Vagina (tissue), 2 donors: ENCODE measurements at places on chromosomes 6 and 20.

DNA sequence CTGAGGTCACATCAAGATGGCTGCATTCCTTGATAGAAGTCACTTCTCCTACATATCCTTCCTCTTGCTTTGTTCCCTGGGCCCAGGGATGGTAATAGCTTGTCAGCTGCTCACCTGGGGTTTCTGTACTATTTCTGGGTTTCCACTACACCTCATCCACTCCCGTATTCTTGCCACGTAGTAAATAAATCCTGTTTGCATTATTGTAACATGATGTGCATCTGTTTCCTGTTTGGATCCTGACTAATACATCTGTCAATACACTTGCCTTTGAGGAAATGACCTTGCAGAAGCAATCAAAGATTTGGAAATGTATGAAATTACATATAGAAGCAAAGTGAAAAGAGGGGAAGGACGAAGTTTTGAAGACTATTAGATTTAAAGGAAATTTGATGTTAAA is 619.0 kb downstream of the PHF3 start:
- DNase-seq, result no peak

DNA sequence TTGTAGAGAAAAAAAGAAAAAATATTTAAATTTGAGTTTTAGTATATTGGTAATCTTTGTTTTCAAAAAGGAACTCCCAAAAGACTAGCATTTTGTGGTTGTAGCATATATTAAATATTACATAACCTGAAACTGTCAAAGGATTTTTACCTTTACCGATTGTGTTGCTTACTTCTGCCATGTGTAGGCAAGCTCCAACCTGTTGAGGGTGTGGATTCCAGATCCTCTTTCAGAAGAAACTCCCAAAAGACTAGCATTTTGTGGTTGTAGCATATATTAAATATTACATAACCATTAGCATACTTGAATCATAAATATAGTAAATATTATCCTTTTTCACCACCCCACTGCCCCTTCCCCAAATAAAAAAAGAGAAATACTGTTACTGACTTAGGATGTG is 3.2 kb downstream of the DSE start:
- no peak for DNase-seq

DNA sequence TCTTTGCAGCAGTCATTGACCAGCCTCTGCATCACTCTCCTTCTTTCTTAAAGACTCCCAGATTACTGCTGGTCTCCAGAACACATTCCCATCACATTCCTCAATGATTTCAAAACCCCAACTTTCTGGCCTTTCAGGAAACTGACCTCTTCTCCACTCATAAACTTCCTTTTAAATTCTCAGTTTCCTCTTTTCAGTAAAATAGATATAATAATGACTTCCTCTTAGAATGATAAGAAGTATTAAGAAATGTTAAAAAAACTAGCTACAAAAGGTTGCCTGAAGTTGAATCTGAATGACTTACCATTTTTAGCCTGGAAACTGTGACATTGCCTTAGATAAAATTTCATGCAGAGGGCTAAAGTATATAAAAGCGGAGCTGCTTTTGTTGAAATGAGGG is 239.3 kb downstream of the OGFRL1 start:
- no peak for DNase-seq

DNA sequence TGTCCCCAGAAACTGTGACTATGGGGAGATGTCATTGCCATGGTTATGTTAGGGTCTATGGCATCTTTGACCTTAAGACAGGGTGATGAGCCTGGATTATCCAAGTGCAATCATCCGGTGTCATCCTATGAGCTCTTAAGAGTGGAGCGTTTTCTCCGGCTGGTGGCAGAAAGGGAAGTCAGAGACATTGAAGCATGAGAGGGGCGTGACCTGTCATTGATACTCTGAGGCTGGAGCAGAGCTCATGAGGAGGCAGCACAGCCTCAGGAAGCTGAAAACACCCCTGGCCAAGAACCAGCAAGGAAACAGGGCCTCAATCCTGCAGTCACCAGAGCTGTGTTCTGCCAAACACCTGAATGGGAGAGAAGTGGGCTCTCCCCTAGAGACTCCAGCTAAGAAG is 59.6 kb downstream of the ANKRD60 start:
- DNase-seq, result no peak
